Choroid plexus epithelial cell (primary cell): ENCODE measurements at places on chromosomes 12 and 14.

DNA sequence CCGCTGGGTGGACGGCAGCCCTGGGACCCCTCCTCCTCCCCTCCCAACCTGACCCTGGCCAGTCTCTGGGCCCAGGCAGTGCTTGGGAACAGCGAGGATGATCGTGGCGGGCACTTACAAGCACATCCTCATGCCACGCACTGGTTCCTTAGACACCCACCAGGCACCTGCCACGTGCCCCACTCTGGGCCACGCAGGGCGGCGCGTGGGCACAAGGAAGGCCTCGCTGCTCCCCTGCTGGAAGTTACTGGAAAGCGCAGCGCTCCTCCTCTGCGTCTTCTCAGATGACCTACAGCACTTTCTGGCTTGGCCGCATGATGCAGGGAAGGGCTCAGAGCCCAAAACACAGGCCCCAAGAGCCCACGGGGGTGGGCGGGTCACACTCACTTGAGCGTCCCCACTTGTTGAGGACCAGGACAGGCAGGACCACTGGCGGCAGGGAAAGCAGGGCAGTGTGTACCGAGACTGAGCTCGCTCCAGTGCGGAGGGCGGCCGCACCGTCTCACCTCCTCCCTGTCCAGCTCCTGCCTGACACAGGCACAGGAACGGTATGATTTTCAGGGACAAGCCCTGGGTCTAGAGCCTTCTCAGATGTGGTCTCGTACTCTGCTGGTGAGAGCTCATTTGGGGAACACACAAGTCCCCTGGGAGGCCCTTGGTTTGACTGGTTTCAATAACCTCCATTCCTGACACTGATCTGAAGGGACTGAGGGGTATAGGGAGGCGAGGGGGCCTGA, 128.3 kb upstream of the EVL start:
- no peak for DNase-seq

DNA sequence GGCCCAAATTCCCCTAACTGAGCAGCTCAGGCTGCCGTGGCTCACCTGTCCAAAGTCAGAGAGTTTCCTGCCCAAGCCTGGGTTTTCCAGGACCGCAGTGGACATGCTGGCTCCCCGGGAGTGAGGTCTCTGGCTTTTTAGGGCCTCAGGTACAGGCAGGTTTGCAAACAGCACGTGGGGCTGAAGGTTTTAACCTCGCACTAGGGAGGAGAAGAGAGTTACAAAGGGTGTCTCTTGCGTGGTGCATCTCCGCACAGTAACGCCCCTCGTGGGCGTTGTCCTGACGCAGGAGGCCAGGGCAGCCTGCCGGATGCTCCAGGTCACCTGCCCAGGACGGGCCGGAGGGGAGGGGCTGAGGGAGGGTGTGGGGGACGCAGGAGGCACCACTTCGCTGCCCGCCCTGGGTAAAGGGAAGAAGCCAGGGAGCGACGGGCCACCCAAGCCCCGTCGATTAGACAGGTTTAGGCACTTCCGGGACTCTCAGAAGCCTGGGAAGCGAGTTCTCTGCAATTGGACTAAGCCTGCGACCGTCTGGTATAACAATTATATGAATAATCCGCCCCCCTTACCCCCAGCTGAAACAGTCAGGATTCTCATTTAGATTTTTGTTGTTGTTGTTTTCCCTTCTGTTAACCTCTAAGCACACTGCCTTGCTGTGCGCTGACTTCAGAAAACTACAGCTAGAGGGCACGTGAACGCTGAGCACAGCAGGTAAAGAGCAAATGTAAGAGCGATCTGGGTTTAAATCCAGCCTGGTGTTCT, at the start of gene PAH:
PAH (minus strand) TSS at position 219 of the 762 bp plus-strand sequence; CDS start at position 105, 114 bp downstream.
- DNase-seq, result no peak

- no peak for DNase-seq
Measured at GRCh38 chr12:69679119-69679518, 20.0 kb downstream of the BEST3 start.

GRCh38 chr14:88868558-88869159, 44.2 kb downstream of the TTC8 start:
- peak; percentile 52 for DNase-seq

DNA sequence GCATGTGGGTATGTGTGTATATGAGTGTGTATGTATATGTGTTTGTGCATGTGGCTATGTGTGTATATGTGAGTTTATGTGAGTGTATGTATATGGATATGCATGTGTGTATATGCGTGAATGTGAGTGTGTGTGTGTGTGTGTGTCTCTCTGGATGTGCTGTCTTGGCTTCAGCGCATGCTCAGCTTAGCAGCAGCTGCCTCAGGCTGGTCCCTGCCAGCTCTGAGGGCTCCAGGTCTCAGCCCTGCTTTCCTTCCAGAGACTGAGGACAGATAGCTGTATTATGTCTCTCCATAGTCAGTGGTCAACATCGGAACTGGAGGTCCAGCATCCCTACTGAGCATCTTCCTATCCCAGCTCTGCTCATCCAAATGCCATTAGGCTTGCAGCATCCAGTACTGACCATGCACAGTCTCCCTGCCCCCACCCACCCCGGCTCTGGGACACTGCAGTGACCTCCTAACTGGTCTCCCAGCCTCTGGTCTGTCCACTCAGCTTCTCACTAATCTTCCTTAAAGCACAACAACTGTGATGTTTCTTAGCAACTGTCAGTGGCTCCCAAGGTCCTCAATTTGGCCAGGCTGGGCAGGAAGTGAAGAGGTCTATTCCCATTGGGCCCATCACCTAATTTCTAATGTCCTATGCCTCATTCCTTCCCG, 22.8 kb downstream of the FAIM2 start:
- no peak for DNase-seq

DNA sequence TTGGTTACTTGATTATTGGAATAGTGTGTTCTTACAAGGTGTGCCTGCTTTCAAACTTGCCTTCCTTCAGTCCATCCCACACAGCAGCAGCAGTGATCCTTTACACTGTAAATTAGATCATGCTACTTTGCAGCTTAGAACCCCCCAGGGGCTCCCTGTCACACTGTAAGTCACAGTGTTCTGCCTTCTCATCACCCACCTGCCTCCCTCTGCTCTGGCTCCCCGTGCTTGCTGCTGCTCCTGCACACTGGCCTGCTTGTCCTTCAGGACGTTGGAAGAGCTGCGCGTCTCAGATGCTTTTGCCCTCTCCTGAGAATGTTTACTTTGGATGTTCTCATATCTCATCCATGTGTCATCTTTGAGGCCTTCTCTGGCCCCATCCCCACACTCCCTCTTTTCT, 27.3 kb downstream of the ZC3H14 start:
- DNase-seq, result peak; percentile 61

DNA sequence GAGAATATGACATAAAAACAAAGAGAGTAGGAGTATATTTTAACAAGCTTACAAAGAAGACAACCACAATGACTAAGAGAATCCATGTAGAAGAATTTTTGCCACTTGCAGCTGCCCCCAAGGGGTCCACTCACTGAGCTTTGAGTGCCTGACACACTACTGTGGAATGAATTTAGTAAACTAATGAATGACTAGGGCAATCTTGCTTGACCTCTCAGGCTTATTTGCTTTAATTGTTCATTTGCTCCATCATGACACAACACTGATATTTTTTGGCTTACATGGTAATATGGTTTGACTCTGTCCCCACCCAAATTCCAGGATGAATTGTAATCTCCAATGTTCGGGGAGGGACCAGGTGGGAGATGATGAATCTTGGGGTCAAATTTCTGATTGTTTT, 249.1 kb upstream of the FAR2 start:
- peak; percentile 83 for DNase-seq

DNA sequence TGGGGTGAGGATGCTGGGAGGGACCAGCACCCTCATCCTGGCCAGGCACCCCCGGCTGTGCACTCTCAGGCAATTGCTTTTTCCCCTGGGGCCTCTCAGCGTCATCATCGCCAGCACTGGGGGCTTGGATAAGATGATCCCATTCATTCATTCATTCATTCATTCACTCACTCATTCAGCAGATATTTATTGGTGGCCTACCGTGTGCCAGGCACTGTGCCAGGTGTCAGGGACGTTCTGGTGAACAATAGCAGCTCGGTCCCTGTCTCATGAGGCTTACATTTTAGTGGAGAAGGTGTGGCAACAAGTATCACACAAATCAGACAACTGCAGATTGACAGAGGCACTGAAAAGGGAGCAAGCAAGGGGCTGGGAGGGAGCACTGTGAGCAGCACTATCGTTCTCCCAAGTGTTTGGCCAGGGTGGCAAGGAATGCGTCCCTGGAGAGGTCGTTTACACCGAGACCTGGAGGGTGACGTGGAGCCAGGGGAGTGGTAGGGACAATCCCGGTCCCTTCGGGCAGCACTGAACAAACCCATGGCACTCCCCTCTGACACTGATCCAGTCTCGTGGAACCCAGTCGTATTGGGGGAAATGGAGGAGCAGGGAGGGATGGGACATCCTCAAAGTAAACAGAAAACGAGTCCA, 124.1 kb downstream of the PAPOLA start:
- no peak for DNase-seq

- DNase-seq, result peak; percentile 16
Measured at GRCh38 chr12:100026241-100026640, 41.5 kb upstream of the ANKS1B start.

DNA sequence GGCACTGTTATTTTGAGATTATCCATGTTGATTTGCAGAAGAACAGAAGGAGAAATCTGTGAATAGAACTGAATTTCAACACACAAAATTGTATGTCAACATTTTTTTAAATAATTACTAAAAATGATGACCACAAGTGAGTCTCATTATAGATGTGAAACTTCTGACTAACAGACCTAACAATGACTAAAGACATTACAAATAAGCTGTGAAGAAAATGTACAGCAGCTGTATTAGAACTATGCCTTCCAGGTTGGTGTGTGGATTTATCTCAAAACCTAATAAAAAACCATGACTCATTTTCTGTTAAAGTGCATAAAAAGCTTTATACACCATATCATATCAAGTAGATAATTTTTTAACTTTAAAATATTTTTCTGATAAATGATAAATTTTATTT, 22.5 kb upstream of the FOXG1 start:
- no peak for DNase-seq

GRCh38 chr14:68898248-68899032, 80.7 kb downstream of the ACTN1 start:
- DNase-seq, result no peak

DNA sequence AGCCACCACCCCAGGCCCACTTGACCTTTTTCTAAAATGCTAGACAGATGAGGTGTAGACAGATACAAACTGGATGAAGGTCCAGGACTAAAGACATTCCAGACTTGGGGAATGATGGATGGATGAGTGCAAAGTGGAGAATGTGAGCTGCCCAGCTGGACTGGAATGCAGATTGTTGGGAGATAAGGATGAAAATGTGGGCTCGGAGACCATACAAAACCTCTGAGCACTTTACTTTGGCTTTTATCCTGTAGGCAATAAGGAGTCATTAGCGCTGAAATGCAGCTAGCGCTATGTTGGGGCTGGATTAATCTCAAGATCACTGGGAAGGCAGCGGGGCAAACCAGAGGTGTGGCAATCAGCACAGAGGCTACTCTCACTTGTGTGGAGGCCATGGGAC, 64.7 kb upstream of the GNPNAT1 start:
- DNase-seq, result no peak

DNA sequence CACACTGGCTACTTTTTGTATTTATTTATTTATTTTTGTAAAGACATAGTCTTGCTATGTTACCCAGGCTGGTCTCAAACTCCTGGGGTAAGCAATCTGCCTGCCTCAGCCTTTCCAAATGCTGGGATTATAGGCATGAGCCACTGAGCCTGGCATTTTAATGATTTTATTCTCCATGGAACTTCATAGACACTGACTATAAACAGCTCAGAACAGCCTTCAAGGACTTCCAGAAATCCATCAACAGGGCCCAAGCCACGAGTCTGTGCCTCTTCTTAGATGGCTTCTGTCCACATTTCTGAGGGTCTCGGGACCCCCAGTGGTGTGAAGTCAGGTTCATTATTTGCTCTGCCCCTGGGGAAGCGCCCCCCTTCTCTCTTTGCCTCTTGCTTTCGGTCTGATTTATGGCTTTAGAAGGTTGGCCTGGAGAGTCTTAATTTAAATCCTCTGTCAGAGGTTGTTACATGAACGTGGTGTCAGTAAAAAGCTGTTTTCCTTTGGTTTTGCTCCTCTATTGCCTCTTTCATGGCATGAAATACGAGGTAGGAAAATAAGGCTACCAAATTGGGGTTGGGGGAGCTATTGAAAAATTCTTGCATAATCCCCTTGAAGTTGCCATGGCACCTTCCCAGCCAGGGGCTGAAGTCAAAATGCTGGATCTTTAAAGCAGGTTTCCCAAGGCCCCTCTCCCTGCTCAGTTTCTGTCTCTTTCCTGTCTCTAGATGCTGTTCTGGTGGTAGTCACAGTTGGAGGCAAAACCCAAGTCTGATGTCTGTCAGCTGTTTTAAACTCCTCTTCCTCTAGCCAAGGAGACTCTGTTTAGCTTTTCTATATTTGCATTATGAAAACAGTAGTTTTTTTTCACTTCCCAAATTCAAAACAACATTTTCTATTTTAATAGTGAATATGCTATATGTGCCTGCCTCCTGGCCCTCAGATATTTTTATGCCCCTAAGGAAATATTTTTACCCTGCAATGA, 129.4 kb downstream of the SMOC1 start:
- DNase-seq, result no peak

DNA sequence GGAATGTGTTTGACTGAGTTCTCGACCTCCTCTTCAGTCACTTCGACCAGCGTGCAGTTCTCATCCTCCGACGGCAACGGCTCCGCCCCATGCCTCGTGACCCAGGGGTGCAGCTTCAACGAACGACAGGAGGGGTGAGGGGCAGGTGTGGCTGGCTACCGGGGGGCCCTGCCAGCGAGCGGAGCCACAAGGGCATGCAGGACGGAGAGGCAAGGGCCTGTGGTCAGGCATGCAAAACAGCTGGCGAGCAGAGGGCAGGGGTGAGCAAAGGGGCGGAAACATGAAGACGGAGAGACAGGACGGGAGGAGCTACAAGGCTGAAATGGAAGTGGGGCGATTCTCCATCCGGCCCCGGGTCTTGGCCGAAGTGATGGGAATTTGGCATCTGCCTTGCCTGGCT, 38.7 kb downstream of the P2RX4 start:
- no peak for DNase-seq

GRCh38 chr12:87332987-87333726, 696.0 kb downstream of the C12orf50 start:
- DNase-seq, result no peak

DNA sequence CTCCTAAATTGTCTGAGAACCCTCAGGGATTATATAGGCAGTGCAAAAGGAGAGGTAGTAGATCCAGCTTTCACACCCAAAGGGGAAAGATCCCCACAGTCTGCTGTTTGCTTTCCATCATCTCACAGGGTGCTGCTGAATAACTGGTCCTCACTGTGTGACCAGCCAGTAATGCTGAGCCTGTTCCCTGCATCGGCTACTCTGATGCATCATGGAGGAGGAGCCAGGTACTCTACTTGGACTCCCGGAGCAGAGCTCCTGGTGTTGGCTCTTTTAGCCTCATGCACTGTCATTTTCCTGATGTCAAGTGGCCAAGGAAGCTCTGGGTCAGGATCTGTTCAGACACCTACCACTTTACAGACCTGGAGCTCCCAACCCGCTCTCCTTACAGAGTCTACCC, 127.4 kb upstream of the ATF1 start:
- no peak for DNase-seq

DNA sequence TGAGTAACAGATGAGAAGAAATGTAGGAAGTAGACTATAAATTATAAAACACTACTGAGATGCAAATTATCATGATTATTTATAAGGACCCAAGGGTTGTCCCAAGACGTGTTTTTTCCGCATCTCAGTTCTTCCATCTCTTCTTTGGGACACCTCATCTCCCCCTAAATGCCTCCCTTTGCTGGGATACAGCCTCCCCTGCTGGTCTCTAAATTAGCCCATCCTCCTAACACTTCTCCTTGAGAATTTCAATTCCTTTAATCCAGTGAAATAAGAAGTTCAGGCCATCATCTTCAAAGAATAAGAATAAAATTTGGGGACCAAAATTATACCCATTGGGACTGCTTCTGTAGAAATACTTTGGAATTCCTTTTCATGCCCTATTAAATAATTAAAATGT, 667.0 kb downstream of the BCL11B start:
- DNase-seq, result no peak
